CD14-positive monocyte (primary cell): ENCODE measurements at places on chromosomes 6 and 20.

- DNase-seq, result no peak
Observed at GRCh38 chr6:129615020-129615419, 95.0 kb downstream of the ARHGAP18 start.

GRCh38 chr20:24810676-24811407, 138.2 kb upstream of the CST7 start:
- DNase-seq, result no peak

GRCh38 chr6:13302291-13302690, 26.0 kb downstream of the TBC1D7 start:
- DNase-seq, result no peak

- no peak for DNase-seq
Observed at GRCh38 chr6:52749556-52750152, 13.6 kb downstream of the GSTA2 start.

DNA sequence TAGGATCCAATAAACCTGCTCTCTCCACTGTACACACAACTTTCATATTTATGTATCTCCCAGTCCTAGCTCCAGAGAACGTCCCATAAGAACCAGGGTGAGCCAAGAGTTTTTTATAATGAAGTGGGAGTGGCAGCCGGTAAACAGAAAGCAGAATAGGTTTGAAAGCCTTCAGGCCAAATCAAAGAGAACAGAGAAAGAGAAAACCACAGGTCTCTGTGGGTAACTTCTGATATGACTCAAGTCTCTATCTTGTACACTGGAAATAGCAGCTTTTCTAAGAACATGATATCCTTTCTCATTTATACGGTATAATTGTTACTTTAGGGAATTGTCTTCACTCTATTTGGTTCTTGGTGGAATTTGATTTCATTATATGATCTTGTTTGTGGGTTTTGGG, 273.6 kb downstream of the PACRG start:
- DNase-seq, result no peak

DNA sequence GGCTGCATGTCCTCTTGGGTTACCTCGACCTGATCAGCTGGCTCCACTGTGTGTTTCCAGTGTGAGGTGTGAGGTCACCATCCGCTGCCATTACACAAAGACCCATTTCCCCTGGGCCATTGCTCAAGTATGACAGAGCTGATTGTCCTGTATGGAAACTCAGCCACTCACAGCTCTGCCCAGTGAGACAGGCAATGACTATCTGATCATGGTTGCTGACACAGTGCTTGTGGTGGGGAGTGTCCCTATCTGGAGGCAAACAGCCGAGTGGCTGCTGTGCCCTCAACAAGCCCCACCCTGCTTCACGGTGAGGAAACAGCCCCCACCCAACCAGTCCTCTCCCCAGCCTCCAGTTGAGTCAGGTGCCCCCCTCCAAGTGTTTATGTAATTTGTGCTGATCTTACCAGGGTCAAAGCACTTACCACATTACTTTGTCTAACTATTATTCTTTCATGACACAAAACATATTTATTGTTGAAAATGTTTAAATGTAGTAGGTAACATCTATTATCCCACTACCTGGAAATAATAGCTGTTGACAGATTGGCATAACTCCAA, 11.7 kb upstream of the MAPK13 start:
- DNase-seq, result peak; percentile 97

DNA sequence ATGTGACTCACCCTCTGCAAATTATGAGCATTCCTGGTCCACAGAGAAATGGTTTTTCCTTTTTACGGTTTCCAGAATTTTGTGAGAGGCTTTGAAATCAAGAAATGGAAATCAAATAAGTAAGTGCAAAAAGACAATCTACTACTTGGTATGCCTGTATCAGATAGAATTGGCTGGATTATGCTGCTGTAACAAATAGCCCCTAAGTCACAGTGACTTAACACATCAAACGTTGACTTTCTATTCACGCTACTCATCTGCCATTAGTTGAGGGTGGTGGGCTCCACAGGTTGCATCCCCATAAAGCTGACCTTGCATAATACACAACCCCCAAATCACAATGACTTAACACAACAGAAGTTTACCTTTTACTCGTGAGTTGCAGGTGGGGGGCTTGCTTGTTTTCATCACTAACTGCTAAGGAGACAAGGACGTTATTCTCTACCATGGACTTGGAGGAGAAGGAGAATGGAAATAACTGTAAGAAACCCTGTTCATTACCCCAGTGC, 44.4 kb downstream of the TSHZ2 start:
- DNase-seq, result no peak

- no peak for DNase-seq
Observed at GRCh38 chr6:157570104-157570503, 189.1 kb downstream of the ZDHHC14 start.

DNA sequence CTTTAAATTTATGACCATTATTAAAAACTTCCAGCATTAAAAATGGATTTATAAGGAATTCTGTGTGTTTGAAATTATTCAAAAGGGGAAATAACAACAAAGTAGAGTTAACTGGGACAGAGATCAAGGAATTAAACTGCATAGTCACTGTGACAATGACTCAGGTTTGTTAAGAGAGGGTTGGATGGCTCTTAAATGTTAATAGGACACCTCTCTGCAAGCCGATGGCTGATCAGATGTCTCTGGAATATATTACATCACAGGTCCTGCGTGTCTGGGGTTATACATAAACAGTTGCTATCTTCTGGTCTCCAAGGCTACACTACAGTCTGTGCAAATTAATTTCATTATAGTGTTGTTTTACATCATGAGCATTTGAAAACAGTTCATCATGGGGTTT, 574.3 kb downstream of the COL12A1 start:
- DNase-seq, result no peak

DNA sequence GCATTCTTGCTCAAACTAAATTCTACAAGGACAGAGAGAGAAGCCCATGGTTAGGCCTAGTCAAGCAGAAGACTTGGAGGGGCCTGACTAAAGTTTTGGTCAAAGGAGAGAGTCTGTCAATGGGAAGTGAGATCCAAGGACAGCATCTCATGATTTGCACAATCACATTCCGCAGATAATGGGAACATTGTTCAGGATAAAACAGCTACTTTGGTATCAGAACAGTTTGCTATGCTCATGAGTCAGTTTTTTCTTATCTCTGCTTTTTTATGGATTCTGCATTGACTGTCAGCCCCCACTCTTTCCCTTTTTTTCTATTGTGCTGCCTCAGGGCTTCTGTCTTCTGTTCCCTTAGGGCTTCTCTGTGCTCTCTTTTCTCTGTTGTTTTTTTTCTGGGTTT, 28.6 kb downstream of the AKAP7 start:
- no peak for DNase-seq

- DNase-seq, result no peak
Observed at GRCh38 chr6:71678091-71678490, 208.3 kb upstream of the RIMS1 start.

GRCh38 chr20:23509247-23509913, 18.5 kb downstream of the CST8 start:
- no peak for DNase-seq

- DNase-seq, result no peak
Observed at GRCh38 chr20:25250508-25250907, 2.6 kb downstream of the PYGB start.

- DNase-seq, result no peak
Observed at GRCh38 chr20:56995635-56996075, 270.8 kb downstream of the BMP7 start.

DNA sequence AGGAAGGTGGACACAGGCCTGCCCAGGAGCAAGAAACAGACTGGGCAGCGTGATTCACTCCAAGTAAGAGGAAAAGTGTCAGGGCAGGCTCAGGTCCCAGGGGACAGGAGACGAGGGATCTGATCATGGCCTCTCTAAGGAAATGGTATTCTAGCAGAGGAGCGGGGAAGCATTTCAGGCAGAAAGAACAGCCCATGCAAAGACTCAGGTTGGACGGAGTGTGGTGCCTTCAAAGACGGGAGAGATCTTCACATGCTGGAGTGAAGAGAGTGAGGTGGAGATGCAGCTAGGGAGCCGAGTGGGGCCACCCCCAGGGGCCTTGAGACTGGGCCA, 161.1 kb downstream of the SYCP2 start:
- no peak for DNase-seq

DNA sequence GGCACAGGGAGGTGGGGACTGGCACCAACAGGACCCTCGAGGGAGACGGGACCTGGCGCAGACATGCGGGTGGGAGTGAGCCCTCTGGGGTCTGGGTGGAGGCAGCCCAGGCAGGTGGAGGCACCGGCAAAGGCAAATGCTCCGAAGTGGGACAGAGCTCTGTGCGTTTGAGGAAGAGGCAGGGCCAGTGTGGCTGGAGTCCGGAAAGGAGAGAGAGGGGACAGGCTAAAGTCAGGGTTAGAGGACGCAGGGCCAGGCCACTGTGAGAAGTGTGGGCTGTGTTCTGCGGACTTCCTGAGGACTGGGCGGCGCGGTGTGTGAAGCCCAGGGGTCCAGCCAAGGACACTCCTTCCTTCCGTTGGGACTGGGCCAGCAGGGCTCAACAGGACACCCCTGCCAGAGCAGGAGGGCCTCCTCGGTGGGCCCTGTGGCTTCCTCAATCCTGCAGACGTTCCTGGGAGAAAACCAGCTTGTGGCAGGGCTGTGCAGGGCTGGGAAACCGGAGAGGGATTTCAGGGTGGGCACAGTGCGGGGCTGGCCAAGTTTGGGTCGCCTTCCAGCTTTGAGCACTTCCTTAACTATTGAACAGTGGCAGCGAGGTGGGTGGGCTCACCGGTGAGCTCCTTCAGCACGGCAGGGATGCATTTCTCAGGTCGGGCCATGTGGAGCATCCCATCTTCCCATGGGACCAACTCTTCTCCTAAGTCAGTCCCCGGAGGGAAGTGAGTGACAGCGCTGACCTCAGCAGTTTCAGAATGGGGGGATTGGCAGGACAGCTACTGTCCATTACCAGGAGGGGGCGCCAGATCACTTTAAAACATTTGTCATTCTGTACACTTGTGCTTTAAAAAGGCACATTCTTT, 22.5 kb downstream of the MOCS3 start:
- DNase-seq, result peak; percentile 40

DNA sequence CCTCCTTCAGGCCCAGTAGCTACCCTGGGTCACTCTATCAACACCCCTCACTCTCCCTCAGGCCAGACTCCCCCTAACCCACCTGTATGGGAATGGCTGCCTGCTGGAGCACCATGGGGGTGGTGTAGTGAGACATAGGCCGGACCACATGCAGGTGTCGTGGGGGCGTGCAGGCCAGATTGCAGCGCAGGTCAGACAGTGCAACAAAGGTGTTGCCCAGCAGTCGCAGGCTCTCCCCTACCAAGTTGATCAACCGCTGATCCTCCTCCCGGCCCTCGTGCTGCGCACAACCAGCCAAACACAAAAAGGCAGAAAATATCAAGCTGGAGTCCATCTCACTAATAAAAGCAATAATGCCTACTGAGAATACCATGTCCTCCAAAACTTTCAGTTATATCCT, 7.1 kb downstream of the BAG6 start:
- DNase-seq, result no peak
